ENCODE measurements at places on chromosomes 5 and 9.

DNA sequence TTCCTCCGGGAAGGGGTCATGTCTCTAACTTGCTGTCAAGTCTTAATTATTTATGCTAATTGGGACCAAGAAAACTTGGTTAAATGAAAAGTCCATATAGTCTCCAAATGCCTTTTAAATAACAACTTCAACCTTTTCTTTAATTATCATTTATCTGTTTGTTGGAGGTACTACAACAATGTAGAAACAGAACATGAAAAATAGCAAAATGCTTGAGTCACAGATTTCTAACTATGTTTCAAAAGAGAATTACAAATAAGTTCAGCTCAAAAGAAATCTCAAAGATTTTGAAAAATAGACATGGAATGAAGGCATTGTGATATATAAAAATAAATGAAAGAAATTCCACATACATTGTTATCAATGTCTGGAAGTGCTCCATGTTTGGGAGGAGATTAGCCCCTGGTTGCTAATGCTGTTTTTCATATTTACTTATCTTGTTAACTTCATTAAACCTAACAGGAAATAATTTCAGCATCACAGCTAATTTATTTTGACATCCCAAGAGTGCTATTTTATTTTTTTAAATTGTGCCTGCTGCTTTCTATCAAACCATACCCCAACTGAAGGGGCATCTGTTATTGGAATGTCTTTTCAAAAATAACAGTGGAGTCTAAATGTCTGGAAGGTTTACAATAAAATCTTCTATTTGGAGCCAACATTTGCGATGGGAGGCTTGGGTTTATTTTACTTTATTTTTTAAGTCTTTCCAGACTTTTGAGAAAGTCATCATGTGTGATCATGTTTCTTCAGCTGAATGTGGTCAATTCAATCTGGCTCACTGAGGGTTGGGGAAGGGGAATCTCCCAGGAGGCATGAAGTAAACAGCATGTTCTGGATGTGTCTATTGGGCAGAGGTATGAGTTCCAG lies 53.1 kb upstream of the ANKRD55 start:
- DNase-seq = peak; percentile 44

DNA sequence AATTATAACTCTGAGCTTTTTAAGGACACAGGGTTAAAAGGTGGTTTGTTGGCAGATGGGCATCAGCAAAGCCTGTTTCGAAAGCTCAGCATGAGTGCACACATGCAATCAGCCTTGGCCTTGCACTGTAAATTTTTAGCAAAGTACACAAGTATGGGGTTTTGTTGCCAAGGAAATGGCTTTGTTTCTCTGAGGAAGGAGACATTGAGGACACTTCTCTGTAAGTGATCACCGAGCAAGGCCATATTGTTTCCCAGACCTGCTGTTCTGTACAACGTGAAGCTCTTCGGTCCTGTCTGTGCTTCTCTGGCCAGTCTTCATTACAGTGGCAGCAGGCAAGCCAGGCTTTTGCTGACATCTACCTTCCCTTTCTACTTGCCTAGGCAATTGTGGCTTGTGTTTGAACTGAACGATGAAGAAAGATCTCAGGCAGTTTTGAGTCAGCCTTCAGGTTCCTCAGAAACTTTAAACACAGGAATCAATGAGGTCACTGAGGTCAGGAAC lies 27.9 kb upstream of the GLRX start:
- DNase-seq = no peak

- no peak for DNase-seq
Measured at GRCh38 chr5:2238732-2239131, 356.0 kb upstream of the IRX4 start.

GRCh38 chr5:179153921-179154345 lies 93.8 kb downstream of the ZNF354C start:
- no peak for DNase-seq

DNA sequence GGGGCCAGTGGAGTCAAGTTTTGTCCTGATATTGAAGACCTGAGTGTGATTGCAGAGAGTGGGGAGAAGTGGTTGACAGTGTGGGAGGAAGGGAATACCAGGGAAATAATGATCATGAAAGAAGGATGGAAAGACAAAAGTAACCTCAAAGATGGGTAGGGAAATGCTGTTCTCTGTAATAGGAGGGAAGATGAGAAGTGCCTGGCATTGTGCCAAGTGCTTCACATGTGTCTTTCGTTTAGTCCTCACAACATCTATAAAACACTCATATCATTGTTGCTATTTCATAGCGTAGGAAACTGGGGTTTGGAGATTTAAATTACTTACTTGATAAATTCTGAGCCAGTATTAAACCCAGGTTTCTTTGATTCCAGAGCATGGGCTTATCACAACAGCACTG lies 472.3 kb downstream of the LRRC70 start:
- no peak for DNase-seq

- DNase-seq = no peak
Measured at GRCh38 chr5:42109006-42109572, 184.0 kb downstream of the FBXO4 start.

GRCh38 chr5:37197340-37198050 lies 51.7 kb downstream of the CPLANE1 start:
- peak; percentile 38 for DNase-seq

DNA sequence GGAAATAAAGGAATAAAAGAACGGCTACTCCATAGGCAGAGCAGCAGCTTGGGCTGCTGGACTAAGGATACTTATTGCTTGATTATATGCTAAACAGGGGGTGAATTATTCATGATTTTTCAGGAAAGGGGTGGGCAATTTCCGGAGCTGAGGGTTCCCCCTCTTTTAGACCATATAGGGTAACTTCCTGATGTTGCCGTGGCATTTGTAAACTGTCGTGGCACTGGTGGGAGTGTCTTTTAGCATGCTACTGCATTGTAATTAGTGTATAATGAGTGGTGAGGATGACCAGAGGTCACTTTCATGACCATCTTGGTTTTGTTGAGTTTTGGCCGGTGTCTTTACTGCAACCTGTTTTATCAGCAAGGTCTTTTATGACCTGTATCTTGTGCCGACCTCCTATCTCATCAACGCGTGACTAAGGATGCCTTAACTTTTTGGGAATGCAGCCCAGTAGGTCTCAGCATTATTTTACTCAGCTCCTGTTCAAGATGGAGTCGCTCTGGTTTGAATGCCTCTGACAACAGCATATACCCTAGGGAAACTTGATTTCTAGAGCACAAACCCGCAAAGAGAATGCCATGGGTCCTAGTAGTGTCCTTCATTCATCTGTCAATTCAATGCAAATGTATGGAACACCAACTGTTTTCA lies 47.8 kb upstream of the PWWP2A start:
- no peak for DNase-seq

DNA sequence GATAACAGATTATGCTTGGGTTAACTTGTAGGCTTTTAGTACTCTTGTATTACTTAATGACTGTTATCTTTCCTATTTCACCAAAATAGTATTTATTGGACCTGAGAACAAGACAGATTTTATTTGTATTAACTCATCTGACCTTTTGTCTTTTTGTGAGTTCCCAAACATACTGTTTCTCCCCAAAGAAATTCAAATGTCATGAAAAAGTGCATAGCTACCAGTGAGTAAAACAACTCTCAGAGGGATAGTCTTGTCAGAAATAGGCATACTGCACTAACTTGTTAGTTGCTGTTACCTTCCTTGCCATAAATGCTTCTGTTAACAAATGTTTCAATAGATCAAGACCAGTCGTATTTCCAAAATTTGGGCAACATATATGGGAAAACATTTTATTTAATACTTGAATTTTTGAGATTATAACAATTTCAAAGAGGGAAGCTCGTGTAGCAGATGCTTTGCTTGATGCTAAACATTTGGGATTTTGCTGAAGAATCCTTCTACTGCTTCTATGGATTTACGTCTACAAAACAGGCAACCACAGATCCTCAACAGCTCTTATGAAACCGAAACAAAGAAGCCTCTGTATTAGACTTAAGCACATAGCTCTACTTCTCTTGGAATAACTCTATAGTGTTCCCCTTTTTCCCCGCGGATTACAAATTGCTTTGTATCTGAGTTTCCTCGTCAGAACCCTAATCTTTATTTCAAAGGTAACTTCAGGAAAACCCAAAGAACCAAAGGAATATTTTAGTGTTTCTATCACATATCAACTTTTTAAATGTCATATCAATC lies 248.8 kb downstream of the MCTP1 start:
- no peak for DNase-seq

- DNase-seq = no peak
Measured at GRCh38 chr5:159309689-159310433, 20.4 kb downstream of the IL12B start.

DNA sequence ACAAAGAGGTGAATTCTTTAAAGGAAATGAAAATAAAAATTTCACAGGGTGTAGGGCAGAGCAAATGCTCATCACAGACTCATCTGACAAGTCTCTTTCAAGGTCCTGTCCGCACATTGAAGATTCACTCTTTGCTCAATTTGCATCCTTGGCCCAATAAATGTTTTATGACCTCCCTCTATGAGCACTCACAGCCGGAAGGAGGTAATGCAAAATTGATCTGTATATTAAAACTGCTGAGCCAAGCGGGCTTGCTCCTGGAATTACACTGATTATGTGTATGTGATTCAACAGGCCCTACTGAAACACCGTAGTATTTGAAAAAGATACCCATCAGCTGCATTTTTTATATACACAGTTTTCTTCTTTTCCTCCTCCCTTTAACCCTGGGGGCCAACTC lies 246.8 kb downstream of the IZUMO3 start:
- DNase-seq = no peak

DNA sequence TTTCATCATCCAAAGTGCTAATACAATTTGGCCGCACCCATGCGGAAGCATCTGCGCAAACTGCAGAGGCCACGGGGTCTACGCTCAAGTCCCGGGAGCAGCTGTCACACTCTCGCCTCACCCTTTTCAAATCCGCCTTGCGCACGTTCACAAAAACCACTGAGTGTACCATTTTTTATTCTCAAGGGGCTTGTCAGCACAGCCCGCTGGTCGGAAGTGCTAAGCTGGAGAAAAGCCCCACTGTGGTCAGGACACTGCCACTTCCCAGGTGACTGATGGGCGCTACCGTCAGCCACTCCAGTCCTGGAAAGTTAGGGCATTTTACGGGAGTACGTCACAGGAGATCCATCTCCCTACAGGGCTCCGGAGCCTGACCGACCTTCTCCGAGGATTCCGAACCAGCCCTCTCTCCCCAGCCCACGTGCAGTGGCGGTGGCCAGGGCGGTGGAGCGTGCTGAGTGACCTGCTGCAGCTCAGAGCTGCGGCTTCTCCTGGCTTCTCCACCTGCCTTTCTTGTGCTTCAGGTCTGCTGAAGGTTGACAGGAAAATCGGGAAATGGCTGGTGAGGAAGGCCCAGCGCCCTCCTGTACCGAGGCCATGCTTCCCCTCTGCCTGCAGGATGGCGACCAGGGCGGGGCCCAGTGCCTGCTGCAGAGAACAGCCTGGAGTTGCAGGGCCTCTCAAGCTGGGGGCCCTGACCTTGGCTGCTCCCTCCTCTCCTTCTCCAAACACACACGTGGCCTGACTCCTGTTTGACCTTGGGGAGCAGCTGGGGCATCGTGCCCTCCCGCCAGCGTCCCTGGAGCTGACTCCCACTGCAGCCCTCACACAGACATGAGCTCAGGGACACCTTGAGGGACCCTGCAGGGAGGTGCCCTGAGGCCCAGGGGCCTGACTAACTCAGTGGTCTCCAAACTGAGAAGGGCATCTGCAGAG lies 14.3 kb downstream of the RASGEF1C start:
- no peak for DNase-seq

DNA sequence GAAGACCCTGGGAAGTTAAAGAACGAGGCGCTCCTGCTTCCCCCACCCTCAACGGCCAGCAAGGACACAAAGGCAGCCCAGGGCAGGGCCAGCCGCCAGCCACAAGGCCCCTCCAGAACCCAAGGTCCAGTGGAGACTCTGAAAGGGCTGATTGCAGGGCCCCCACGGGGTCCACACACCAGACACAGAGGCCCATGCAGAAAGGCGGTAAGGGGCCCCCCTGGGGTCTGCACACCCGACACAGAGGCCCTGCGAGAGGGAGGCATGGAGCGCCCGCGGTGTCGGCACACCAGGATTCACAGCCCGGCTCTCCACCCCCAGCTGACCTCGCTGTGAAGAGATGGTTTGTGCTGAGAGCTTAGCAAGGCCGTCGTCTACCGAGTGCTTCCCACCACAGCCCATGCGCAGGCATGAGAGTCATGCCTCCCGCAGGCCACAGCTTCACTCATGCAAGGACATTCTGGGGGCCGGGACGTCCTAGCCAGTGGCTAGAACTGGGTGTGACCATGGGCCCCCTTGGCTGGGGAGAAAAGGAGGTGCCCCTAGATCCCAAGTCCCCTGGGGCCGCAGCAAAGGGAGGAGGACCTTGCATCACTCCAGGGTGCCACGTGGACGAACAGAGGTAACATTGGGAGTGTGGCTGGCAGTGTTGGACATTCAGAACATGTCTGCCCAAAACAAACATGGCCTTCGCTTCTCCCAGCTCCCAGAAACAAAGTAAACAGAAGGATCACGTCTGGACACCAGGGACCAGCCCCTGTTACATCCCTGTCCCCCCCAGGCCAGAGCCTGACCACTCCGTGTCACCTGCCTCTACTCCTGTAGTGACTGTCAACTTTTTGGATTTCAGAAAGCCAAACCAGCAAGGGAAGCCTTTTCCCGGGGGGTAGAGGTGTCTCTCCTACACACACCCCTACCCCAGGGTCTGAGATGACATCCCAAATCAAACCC lies 9.8 kb downstream of the BRD3 start:
- DNase-seq = no peak

GRCh38 chr5:171418316-171418981 lies 998 bp upstream of the FGF18 start:
- peak; percentile 82 for DNase-seq

DNA sequence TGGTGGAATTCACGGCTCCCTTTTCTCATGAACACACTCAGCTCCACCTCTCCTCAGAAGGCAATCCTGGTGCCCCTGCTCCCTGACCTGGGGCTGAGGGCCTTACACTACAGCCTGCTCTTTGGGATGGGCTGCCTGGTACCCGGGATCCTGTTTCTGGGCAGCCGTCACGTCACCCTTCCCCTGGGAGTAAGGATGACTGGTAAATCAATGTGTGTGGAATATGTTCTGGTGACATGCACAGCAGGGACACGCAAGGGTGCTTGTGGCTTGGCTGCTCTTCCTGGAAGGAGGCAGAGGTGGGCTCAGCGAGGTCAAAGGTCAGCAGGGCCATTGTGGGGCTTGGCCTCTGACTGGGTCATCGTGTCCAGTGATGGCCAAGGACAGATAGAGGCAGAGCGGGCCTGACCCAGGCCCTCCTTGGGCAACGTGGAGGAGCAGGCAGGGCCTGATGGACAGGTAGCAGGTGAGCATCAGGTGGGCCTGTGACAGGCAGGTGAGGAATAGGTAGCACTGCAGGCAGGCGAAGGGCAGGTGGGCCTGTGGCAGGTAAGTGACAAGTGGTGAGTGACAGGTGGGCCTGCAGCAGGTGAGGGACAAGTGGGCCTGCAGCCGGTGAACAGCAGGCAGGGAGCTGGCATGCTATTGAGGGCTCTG lies 399.4 kb upstream of the IRX4 start:
- no peak for DNase-seq
